Activated T-helper 2 cell treated with anti-CD3 and anti-CD28 coated beads, Interferon-gamma antibody, Interleukin-2, Interleukin-4, amounts not matched to agents 10 μg/mL and 5 μg/mL and 100 μg/mL, durations not matched to agents 14 hours and 24 hours and 36 hours (primary cell): ENCODE measurements at places on chromosomes 11 and 22. TPM values are rescaled to one million over a fixed set of nuclear protein-coding genes. Genes with fewer than 3 reads are reported as not detected.

Gene CWC15
- total RNA-seq: 86.1 and 94.4 TPM in 2 replicates

Gene CBLIF
- not detected in 2 replicates for total RNA-seq

Gene SOX6
- 0.34 TPM in 1 of 2 replicates, not detected in the other for total RNA-seq

Gene E2F8
- total RNA-seq: 24.0 TPM in 2 replicates

Gene RCOR2
- total RNA-seq: 0.41 and 0.43 TPM in 2 replicates

DNA sequence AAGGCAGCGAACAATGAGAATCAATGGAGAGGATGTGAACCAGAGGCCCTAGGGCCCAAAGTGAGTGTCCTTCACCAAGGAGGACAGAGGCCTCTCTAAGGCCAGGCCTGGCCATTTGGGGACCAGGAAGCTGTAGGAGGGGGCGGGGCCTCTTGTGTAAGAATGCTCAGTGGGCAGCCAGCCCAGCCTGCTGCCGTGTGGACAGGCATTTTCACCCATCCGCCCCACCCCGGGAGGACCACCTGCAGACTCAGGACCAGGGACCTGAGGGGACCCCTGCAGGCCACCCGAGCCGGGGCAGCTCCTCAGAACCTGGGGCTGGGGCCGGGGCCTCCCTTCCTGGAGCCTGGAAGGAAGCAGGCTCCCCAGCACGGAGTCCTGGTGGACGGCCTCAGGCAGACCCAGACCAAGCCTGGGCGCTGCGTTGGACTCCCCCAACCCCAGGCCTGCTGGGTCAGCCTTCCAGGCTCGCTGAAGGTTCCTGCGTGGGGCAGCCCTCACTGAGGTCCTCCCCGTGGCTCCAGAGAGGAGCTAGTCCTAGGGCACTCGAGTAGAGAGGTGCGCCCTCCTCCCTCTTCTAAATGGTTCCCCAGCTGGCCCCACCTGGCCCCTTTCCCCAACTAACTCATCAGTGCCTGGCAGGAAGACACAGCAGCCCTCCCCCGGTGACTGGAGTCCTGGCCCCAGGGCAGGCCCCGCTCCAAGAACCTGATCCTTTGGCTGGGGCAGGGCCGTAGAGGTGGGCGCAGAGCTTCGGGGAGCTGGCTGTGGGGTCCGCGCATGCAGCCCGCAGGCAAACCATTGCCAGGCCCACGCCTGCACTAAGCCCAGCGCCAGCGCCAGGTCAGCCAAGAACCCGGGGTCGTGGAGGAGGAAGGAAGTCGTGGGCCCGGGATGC lies 1.5 kb upstream of the TRABD start:
- DNase-seq: no peak

GRCh38 chr11:3982431-3982830 lies 112.2 kb upstream of the RRM1 start:
- no peak for DNase-seq

DNA sequence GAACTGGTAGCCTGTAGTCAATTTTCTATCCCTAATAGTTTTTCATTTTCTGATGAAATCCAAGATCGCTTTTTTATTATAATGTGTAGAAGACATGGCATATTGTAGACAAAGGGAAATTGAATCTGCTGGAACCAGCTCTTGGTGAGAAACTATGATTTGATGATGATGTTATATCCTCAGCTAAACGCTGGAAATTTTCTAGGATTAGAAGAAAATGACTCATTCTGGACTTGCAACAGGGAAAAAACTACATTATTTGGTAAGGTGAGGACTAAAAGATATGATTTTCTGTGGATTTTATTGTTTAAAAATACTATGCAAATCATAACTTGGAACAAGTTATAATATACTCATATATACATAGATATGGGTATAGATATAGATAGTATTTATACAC lies 14.1 kb upstream of the PGM2L1 start:
- no peak for DNase-seq

- DNase-seq: no peak
Measured at GRCh38 chr11:10935015-10935559, 77.2 kb upstream of the ZBED5 start.

GRCh38 chr11:841981-842369 lies 354 bp downstream of the POLR2L start:
- DNase-seq: no peak

GRCh38 chr11:3835751-3836150 lies 5.0 kb downstream of the RHOG start:
- DNase-seq: no peak

- DNase-seq: no peak
Measured at GRCh38 chr22:29216873-29217666, 11.4 kb downstream of the EMID1 start.

GRCh38 chr11:107565219-107565937 lies at the start of gene ALKBH8:
ALKBH8 (minus strand) TSS chr11:107565735; CDS start chr11:107560893, 4,842 bp downstream.
- peak; percentile 69 for DNase-seq

GRCh38 chr11:129804012-129804411 lies 11.6 kb upstream of the TMEM45B start:
- no peak for DNase-seq

GRCh38 chr22:42261296-42261695 lies 9.2 kb downstream of the TCF20 start:
- no peak for DNase-seq

GRCh38 chr11:38169286-38169685 lies 1571.2 kb upstream of the RAG2 start:
- DNase-seq: no peak

- no peak for DNase-seq
Measured at GRCh38 chr11:67252831-67253239, 13.4 kb upstream of the GRK2 start.

- no peak for DNase-seq
Measured at GRCh38 chr22:22714600-22715335, 70.4 kb downstream of the GGTLC2 start.

GRCh38 chr11:116964269-116964668 lies 126.8 kb upstream of the APOA1 start:
- DNase-seq: no peak

DNA sequence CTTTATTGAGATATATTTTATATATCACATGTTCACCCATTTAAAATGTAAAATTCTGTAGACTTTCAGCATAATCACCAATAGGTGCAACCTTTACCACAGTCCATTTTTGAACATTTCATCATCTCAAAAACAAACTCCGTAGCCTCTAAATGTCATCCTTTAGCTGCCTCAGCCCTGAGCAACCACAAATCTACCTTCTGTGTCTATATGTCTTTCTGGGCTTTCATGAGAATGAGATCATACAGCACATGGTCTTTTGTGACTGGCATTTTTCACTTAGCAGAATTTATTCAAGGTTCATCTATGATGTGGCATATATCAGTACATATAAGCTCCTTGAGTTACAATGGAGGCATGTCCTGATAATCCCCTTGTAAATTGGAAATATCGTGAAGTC lies 320.5 kb downstream of the ETS1 start:
- no peak for DNase-seq

- no peak for DNase-seq
Measured at GRCh38 chr11:133058501-133058900, 473.8 kb downstream of the OPCML start.

- no peak for DNase-seq
Measured at GRCh38 chr22:39873965-39874364, 19.6 kb downstream of the ENTHD1 start.

- DNase-seq: no peak
Measured at GRCh38 chr11:68863553-68864265, 22.0 kb upstream of the CPT1A start.
